ENCODE measurements at places on chromosomes 11 and 22. TPM values are rescaled to one million over a fixed set of nuclear protein-coding genes. Genes with fewer than 3 reads are reported as not detected.

DNA sequence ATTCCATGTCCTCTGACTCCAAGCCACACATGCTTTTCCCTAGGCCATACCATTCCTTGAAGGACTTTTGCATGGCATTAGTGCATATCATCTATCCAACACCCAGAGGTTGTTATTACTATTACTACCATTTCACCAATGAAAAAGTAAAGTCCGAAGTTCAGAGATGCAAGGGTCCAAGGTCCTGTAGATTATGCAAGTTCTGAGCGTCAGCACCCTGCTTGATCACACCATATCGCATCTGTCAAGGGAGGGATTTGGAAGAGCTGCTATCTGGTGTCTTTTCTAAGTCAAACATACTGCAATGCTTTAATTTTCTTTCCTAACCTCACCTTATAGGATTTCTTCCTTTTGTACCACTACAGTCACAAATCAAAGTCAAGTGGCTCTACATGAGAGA lies 214.7 kb upstream of the CADM1 start:
- H3K27me3 ChIP-seq = no peaks in the 10 kb centered on the region
- H3K36me3 ChIP-seq = no peaks in the 10 kb centered on the region
- no peak for DNase-seq
- no peaks in the 10 kb centered on the region for H3K4me1 ChIP-seq
- no peak overlapping the region for H3K27ac ChIP-seq

GRCh38 chr11:46397526-46397925 lies 6.0 kb upstream of the CHRM4 start:
- no peaks in the 10 kb centered on the region for H3K4me1 ChIP-seq
- no peak overlapping the region for H3K4me3 ChIP-seq
- no peaks in the 10 kb centered on the region for H3K36me3 ChIP-seq
- no peak overlapping the region for H3K27ac ChIP-seq
- DNase-seq = no peak
- H3K27me3 ChIP-seq = no peaks in the 10 kb centered on the region

DNA sequence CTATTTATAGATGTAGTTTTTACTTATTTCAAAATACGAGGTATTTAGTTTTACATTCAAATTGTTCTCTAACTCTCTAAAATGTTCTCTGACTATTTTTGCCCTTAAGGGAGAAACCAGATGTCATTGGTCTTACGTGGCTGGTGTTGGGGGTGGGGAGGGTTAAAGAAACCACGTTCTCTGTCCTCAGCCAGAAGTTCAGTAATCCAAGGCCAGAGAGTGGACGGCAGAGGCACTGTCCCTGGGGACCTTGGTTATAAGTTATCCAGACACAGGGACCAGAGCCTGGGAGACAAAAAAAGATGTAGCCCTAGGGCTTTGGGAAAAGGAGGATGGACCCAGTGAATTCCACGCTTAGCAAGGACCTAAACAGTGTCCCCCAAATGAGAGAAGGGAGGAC lies 706 bp upstream of the OR51E1 start:
- no peak overlapping the region for H3K27ac ChIP-seq
- H3K4me3 ChIP-seq = no peak overlapping the region
- no peaks in the 10 kb centered on the region for H3K36me3 ChIP-seq
- no peak for DNase-seq
- no peaks in the 10 kb centered on the region for H3K27me3 ChIP-seq

- H3K27me3 ChIP-seq = no peaks in the 10 kb centered on the region
- no peaks in the 10 kb centered on the region for H3K4me1 ChIP-seq
- H3K4me3 ChIP-seq = no peak overlapping the region
- peak; percentile 63 for DNase-seq
- H3K36me3 ChIP-seq = no peaks in the 10 kb centered on the region
- H3K27ac ChIP-seq = peak overlapping the region; percentile 77
These were observed 24.0 kb downstream of the SLCO2B1 start for GRCh38 chr11:75174781-75175370.

DNA sequence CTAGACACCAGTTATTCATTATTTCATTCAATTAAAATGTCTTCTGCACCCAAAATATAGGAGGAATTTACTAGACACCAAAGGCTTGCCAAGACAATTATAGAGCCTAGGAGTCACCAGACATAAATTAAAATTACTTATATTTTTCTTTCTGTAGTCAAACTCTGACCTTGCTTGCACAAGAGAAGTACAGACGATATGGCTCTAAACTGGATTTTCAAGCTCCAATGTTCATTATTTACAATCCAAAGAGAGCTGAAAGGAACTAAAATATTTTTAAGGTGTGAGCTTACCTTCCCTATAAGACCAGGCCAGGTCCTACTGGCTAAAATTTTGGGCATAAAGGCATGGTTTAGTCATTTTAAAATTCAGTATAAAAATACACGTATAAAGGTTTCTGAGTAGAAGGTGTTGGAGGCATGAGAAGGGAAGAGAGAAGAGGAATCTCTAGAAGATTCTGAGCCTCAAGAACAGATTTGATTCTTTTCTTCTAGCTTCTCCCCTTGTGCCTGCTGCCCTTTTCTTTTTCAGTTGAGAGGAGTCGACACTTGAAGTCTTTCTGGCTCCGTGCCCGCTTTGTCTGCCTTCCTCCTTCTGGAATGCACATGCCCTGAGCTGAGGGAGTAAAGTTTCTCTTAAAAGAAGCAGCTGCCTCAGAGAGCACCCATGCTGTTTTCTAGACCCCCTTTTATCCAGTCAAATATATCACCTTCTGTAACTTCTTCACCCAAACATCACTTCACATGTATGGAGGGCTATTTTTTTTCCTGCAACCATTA lies 13.5 kb downstream of the C11orf97 start:
- DNase-seq = peak; percentile 50
- H3K27ac ChIP-seq = peak overlapping the region; percentile 8
- no peaks in the 10 kb centered on the region for H3K4me1 ChIP-seq

- no peaks in the 10 kb centered on the region for H3K4me1 ChIP-seq
- H3K4me3 ChIP-seq = no peak overlapping the region
- H3K36me3 ChIP-seq = no peaks in the 10 kb centered on the region
- no peaks in the 10 kb centered on the region for H3K27me3 ChIP-seq
These were observed 123.7 kb upstream of the NECTIN1 start for GRCh38 chr11:119852741-119853140.

DNA sequence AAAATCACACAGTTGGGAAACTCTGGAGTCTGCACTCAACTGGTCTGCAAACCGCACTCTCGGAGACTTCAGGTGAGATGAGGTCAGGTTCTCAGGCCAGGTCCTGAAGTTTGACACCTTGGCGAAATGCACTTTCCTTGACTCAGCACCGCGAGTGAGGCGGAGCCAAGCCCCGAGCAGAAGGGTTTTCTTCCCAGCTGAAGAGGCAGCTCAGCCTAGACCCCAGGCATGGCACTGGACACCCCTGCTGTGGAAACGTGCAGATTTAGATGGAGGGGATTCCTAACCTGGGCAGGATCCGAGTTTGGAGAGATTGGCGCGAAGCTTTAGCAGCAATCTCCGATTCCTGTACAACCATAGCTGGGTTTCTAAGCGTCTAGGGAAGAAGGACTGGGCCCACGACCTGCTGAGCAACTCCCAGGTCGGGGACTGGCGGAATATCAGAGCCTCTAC lies 835 bp upstream of the MYOD1 start:
- no peaks in the 10 kb centered on the region for H3K4me1 ChIP-seq
- no peak overlapping the region for H3K27ac ChIP-seq
- H3K4me3 ChIP-seq = no peak overlapping the region

DNA sequence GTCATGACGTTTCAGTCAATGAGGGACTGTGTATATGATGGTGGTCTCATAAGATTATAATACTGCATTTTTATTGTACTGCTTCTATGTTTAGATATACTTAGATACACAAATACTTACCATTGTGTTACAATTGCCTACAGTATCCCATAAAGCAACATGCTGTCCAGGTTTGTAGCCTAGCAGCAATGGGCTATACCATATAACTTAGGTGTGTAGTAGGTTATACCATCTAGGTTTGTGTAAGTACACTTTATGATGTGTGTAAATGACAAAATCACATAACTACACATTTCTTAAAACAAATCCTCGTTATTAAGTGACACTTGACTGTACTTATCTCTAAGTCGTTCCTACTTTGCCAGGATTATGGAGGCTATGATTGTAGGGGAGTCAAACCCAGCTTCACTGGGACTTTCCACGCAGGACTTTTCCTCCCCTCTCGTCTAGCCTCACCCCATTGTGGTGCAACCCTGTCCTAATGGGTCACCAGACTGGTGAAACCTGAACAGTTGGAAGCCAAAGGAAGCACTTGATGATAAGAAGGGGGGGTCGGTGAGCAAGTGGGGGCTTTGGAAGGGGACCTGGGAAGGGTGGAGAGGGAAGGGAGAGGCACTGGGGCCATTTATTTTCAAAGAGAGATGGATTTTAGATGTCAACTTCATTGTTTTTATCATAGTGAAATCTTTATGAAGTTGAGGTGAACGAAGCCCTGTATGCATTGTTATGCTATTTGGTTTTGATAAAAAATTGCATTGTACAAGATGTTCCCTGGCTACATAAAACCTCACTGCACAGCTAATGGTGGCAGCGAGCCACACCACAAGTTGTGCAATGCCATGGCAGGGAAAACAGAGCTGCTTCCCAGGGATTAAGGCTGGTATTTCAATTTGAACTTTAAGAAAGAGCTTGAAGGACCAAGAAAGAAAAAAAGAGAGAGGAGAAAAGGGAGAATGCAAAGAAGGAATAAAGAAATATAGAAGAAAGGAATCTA lies 129.1 kb downstream of the EHF start:
- no peak overlapping the region for H3K27ac ChIP-seq
- peak; percentile 46 for DNase-seq
- H3K4me3 ChIP-seq = no peak overlapping the region
- H3K36me3 ChIP-seq = no peaks in the 10 kb centered on the region
- no peaks in the 10 kb centered on the region for H3K4me1 ChIP-seq
- no peaks in the 10 kb centered on the region for H3K27me3 ChIP-seq

DNA sequence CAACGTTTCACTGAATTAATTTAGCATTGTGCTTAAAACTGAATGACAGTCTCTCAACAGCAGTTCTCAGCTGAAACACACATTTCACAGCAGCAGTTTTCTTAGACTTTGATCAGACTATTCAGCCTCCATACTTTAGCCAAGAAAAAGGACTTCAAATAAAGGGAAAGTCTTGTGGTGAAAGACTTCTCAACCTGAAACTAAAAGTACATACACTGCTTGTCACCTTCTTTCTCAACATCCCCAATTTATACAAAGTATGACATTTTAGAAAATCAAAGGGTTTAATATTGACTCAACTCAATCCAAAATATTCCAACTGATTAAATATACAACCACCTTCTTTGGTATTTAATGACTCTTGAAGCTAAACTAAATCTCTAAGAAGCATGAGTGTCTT lies 419.0 kb downstream of the LRRC4C start:
- no peaks in the 10 kb centered on the region for H3K27me3 ChIP-seq
- no peak for DNase-seq
- H3K4me3 ChIP-seq = no peak overlapping the region
- H3K36me3 ChIP-seq = no peaks in the 10 kb centered on the region

- H3K36me3 ChIP-seq = no peaks in the 10 kb centered on the region
- no peak overlapping the region for H3K27ac ChIP-seq
- no peak for DNase-seq
- H3K27me3 ChIP-seq = no peaks in the 10 kb centered on the region
- no peak overlapping the region for H3K4me3 ChIP-seq
- H3K4me1 ChIP-seq = no peaks in the 10 kb centered on the region
These were observed 30.6 kb upstream of the TMPRSS4 start for GRCh38 chr11:118046051-118046963.

The MYO18B gene
- total RNA-seq = 0.41 TPM

The C22orf15 gene
- total RNA-seq = not detected

The ANO9 gene
- 1.4 TPM for total RNA-seq

The CCDC73 gene
- 0.55 TPM for total RNA-seq

The GUCY1A2 gene
- total RNA-seq = 44.6 TPM

The FGF3 gene
- total RNA-seq = not detected

The SPA17 gene
- total RNA-seq = 0.51 TPM

The CCDC89 gene
- total RNA-seq = 0.77 TPM
